Retinal pigment epithelial cell (primary cell): ENCODE measurements at places on chromosomes 4 and X.
A peak's percentile ranks its signal among the peaks of the same experiment; 100 is the strongest.

DNA sequence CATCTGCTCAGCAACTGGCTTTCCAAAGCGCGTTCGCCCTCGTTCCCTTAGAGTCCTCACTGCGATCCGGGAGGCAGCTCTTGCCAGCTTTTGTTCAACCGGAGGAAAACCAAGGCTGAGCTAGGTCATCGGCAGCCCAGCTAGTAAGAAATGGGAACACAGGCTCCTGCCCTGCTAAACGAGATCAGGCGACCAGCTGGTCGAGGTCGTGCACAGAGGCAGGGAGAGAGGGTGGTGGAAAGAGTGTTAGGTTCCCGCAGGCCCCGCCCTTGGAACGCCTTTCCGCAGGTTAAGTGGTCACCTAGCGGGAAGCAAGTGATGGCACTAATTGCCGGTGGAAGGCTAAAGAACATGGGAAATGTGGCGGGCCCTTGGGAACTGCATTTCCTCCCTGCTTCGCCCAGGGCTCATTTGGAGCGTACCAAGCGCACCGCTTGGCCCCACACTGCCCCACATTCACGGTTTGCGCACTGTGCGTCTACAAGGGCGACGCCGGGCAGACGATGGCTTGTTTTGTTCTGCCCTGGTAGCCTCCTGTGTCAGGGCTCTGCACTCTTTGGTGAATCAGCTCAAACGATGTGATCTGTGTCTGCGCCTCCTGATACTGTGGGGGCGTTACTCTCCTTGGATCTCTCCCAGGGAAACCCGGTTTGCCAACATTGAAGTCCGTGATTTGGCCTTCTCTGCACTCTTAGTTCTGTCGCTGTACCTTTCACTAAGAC is 7.2 kb upstream of the PRDM8 start:
- DNase-seq: no peak

DNA sequence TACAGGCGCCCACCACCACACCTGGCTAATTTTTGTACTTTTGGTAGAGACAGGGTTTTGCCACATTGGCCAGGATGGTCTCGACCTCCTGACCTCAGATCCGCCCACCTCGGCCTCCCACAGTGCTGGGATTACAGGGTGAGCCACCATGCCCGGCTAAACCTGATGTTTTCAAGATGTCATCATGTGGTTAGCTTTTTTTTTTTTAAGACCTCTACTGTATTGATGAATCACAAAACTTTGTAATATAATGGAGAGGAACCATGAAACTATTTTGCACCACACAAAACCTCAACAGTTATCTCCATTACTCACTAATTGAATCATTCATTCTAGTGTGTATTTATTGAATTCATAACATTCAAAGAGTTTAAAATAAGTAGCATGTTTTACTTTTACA is 94.7 kb upstream of the NEIL3 start:
- no peak for DNase-seq

GRCh38 chr4:14952352-14952751 is 49.9 kb upstream of the CPEB2 start:
- no peak for DNase-seq

DNA sequence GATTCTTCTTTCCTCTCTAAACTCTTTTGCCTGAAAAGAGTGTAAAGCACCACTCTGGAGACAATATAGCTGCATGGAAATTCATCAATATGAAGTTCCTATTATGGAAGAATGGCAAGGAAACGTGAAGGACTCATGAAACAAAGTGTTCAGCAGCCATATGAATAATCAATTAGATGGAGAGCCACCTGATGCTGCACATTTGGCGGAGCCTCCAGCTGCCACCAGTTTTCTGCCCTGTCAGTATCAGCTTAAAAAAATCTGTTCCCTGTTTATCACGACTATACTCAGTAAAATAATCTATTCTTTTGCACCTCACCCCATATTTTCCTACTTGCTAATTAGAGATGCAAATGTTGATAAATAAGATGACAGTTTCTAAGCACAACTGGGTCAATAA is 276.0 kb downstream of the UNC5C start:
- no peak for DNase-seq

GRCh38 chr4:151486168-151486567 is 77.2 kb downstream of the FHIP1A start:
- DNase-seq: peak; percentile 83

DNA sequence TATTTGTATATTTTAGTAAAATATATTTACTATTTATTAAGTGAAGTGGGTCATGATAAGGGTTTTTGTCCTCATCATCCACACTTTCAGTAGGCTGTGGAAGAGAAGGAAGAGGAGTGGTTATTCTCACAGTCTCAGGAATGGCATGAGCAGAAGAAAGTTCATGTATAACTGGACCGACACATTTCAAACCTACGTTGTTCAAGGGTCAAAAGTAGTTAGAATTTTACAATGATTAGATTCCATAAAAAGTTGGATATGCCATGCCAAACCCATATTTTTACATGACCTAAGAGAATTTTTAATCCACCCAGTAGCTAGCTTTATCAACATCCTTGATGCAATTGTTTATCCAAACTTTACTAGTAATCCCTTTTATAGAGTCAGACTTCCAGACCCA is 15.6 kb upstream of the MAGEA8 start:
- no peak for DNase-seq

GRCh38 chr4:125041372-125041930 is 273.3 kb upstream of the FAT4 start:
- DNase-seq: peak; percentile 43

DNA sequence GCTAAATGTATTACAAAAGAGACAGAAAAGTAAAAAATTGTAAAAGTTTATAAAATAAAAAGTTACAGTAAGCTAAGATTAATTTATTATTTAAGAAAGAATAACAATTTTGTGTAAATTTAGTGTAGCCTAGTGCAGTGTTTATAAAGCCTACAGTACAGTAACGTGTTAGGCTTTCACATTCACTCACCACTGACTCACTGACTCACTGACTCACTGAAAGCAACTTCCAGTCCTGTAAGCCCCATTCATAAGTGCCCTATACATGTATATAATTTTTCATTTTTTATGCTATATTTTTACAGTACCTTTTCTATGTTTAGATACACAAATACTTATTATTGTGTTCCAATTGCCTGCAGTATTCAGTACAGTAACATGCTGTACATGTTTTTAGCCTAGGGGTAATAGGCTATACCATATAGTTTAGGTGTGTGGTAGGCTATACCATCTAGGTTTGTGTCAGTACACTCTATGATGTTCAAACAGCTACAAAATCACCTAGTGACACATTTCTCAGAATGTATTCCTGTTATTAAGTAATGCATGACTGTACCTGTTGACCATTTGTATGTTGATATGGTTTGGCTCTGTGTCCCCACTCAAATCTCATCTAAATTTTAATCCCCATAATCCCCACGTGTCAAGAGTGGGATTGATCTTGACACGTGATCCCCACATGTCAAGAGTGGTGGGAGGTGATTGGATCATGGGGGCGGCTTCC is 57.9 kb downstream of the CFAP299 start:
- DNase-seq: peak; percentile 35

- DNase-seq: no peak
Observed at GRCh38 chr4:115332078-115332477, 218.7 kb upstream of the NDST4 start.

- no peak for DNase-seq
Observed at GRCh38 chr4:4922441-4922840, 63.0 kb downstream of the MSX1 start.

DNA sequence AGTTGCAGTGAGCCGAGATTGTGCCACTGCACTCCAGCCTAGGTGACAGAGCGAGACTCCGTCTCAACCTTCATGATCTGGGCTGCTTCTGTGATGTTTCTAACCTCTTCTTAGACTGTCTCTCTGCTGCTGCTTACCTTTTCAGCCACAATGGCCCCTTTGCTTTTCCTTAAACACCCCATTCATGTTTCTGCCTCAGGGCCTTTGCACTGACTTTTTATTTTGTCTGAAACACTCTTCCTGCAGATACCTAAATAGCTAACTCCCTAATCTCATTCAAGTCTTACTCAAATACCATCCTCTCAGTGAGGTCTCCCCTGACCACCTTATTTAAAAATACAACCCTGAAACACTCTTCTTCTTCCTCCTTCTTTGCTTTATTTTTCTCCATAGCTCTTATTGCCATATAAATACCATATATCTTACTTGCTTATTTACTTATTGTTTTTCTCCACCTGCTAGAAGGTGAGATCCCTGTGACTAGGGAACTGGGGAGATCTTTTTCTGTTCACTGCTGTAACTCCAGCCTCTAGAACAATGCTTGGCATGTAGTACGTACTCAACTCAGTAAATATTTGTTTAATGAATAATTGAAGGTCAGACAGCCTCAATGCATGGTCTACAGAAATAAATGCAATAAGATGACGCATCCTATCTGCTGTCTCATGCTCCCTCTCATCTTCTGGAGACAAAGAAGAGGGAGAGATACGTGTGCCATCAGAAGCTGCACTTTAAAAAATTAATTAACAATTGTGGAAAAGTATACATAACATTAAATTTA is 43.8 kb upstream of the SETD7 start:
- DNase-seq: no peak

GRCh38 chrX:154779261-154779660 is 16.6 kb downstream of the DKC1 start:
- no peak for DNase-seq

GRCh38 chr4:6873291-6873690 is 36.3 kb upstream of the TBC1D14 start:
- DNase-seq: no peak

- DNase-seq: no peak
Observed at GRCh38 chr4:38099908-38100407, 139.8 kb downstream of the PTTG2 start.

GRCh38 chr4:73936969-73937368 is 44.9 kb downstream of the PF4 start:
- DNase-seq: no peak

- no peak for DNase-seq
Observed at GRCh38 chr4:176186067-176186466, 9.3 kb downstream of the SPATA4 start.

DNA sequence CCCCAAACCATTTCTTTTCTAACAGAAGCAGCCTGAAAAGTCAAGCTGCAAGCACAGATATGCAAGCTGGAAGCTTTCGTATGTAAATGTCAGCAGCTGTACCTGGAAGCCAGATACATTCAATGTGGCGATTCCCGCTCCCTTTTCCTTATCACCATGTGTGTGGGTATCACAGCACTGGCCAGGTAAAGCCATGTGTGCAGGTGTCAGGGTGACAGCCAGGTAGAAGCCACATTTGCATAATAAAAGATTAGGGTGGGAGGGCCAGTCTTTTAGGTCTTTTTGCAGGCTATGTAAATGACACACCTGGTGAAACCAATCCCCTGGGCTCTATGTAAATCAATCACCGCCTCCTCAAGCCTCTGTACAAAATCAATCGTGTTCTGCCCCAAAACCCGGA is 50.1 kb downstream of the RXFP1 start:
- DNase-seq: no peak

DNA sequence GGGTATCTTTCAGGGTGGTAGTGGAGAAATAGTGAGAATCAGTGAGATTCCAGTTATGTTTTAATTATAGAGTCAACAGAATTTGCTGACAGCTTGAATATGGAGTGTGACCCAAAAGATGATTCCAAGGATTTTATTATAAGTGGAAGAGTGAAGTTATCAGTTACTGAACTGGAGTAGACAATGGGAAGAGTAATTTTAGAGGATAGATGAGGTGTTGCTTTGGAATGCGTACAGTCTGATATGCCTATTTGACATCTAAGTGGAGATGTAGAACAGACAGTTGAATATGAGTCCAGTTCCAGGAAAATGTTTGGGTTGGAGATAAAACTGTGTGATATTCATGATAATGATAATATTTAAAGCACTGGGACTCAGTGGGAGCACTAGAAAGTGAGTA is 174.2 kb downstream of the MAPK10 start:
- no peak for DNase-seq

DNA sequence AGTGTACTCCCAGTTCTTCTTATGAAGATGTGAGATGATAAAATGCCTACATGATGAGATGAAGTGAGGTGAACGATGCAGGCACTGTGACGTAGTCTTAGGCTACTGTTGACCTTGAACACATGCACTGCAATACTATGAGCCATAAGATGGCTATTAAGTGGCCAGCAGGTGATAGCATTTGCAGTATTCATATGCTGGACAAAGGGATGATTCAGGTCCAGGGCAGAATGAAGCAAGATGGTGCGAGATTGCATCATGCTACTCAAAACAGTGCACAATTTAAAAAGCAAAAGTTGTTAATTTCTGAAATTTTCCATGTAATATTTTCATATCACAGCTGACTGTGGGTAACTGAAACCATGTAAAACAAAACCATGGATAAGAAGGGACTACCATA is 781.4 kb downstream of the PCDH18 start:
- DNase-seq: no peak

DNA sequence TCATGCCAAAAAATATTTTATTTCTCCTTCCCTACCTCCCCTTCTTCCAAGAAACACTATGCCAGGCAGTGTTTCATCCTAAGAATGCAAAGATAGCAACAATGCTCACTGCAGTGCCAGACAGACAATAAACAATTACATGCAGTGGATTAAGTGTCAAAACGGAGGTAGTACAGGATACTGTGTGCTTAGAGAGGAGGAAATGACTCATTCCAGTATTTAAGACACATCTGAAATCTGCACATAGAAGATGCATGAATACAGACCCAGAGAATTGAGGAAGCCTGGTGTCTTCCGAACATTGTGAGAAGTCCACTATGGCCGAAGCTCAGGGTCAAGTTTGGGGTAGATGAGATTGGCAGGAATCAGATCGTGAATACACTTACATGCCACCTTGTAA is 326.4 kb downstream of the PPP3CA start:
- peak; percentile 31 for DNase-seq

DNA sequence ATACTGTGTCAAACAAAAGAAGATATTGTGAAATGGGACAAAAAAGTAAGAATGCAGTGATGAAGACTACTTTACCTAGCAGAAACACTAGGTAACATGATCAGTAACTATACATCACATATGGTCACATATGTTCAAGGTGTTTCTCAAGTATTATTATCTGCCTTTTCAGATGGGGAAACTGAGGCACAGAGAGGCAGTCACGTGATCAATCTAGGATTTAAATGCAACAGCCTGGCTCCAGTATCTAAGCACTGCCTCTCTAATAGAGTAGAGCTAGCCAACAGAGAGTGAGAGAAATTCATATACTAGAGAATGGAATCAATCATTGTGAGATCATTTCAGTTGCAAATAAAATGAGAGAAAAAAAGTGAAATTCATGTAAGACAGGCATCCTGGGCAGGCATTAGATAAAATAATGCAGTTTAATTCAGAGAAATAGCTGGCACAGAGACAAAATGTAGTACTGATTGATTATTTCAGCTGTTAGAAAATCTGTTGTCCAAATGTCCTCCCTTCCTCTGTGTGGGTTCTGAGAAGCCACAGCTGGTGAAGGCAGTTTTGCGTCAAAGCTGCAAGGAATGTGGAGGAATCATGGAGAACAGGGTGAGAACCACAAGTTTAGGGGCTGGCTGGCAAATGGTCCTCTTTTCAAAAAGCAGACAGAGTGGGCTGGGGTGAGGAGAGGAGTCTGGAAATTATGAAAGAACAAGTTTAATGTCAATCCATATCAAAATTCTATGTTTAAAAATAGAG is 26.0 kb downstream of the SMIM43 start:
- no peak for DNase-seq

DNA sequence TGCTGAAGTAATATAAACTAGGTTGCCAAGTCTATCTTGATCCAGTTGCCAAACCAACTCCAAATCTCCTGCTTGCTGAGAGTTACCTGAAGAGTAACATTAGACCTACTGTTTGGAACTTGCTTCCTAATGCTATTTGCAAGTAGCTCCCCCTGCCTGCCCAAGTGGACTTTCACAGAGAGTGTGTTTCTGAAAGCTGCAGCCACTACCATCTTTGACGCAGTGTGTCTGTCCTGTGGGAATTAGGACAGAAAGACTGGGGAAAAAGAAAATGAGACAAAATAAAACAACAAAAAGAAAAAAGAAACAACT is 195.0 kb upstream of the HS3ST1 start:
- no peak for DNase-seq
